ENCODE measurements at places on chromosomes 1 and 21.

DNA sequence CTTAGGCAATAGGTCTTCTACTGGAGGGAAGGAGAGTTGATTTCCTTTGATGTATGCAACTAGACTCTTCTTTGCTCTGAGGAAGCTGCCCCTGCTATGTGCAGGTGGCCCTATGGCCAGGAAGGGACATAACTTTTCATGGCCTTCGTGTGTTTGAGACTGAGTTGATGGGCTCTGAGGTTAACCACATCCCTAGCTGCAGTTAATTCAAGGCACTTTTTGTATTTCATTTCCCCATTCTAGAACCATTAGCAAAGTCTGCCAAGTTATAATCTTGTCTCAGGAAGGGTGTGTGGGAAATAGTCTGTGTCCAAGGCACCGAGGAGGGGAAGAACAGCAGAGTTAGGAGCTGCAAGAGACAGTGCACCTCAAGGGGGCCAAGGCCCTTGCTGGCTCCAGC lies 2.5 kb downstream of the FCRL4 start:
- DNase-seq: peak; percentile 18

DNA sequence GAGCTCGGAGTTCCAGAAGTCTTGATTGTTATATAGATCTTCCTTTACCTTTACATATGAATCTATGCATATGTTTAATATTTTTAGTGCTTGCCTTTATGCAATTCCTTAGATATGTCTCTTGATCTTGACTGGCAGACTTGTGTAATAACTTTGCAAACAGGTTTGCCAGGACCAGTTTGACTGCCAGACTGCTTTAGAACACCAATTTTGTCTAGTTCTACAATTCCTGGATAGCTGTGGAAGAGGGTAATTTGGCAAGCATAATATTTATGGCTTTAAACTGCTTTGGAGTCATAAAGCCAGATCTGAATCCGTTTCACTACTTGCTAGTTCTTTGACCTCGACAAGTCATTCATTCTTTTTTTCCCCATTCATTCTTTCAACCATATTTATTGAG lies 250.0 kb downstream of the FAF1 start:
- DNase-seq: no peak

- peak; percentile 18 for DNase-seq
Measured at GRCh38 chr1:34781071-34781843, at the start of gene GJB3. TSS of gene GJB3 (plus strand) at chr1:34781214. CDS start at chr1:34784763, 3,549 bp downstream.

DNA sequence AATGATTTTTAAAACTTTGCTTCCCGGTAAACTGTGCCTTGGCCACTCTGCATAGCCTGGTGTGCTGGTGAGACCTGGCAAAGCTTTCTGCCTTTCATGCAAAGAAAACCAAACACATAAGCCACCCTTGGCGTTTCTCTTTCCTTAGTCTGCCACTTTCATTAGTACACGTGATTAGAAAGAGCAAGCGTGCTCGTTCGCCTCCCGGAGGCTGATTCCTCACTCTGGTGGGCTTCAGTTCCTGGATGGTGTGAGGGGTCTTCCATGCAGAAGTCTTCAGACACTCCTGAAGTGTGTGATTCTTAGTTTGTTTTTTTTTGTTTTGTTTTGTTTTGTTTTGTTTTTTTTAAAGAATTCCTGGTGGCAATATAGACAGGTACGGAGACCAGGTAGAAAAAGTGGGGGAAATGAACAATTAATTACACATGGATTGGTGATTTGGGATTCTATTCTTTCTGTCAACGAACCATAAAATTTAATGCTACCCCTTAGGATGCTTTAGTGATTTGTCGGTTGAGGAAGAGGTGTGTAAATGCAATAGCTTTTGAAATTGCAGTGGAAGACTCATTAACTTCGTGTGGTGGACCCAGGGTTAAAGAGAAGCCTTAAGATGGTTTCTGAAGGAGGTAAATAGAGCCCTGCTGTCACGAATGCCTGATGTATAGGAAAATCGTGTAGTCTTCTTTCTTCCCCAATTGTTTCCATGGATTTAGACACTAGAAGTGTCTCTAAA lies 2.1 kb downstream of the GALNT2 start:
- no peak for DNase-seq

DNA sequence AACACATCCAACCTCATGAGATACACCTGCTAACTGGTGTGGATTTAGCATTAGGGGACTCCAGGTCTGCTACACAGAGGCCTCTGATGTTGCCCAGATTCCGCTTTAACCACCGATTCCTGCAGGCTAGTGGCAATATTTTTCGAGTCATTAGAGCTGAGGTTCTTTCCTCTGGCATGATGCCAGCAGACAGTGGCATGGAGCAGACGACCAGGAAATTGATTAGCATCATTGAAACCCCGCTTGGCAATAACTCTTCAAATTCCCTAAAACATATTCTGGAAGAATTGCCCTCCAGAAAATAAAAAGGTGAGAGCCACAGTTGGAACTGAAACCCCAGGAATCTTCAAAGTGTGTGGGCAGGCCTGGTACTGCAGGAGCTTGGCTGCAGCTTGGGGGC lies 28.4 kb upstream of the ETV3 start:
- DNase-seq: no peak

- peak; percentile 89 for DNase-seq
Measured at GRCh38 chr1:183883623-183884022, 78.7 kb downstream of the RGL1 start.

DNA sequence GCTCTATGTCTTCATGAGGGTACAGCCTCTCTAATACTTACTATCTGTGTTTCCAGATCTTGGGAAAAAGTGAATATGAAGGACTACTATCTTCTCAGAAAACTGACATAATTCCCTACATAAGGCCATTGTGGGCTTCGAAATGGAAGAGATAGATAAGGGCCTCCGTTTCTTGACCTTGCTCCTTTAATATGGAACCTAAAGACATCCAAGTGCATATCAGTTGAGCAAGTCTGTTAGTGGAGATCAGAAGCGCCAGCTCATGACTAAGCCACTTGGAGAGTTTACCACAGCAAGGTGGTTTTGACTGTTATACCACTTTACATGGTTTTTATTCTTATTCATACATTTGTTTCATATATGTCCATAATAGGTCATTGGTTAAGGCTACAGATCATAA lies 35.3 kb upstream of the FCER1A start:
- DNase-seq: no peak

DNA sequence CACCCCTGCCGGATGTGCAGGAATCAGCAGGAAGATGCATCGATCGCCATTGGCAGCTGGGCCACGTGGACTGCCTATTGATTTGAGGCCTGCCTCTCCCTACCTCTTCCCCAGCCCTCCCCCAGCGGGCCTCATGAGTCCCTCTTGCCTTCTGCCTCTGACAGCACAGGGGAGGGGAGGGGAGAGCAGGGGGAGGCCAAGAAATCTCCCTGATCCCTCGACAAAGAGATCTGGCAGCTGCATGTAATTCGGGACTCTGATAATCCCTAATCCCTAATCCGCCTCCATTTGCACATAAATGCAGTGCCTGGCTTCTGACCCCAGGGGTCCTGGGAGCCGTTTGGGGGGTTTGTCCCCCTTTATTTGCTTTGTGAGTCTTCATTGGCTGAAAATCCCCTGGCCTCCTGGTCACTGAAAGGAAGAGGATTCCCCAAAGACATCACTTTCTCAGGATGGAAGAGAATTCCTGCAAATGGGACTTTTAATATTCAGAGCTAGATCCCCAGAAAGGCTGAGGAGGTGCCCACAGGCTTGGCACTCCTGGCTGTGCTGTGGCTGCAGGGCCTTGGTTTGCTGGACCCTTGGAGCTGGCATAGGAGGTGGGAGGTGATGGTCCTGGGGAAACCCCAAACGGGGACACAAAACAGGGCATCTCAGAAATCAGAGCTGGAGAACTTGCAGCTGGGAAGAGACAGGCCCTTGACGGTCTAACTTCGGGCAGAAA lies 239.4 kb upstream of the POU3F1 start:
- no peak for DNase-seq
